ENCODE measurements at places on chromosomes 4 and X.
A peak's percentile ranks its signal among the peaks of the same experiment; 100 is the strongest.

GRCh38 chrX:96843566-96843965 is 40.1 kb upstream of the RPA4 start:
- DNase-seq: no peak

- DNase-seq: no peak
Observed at GRCh38 chr4:158411269-158411668, 110.4 kb upstream of the RXFP1 start.

DNA sequence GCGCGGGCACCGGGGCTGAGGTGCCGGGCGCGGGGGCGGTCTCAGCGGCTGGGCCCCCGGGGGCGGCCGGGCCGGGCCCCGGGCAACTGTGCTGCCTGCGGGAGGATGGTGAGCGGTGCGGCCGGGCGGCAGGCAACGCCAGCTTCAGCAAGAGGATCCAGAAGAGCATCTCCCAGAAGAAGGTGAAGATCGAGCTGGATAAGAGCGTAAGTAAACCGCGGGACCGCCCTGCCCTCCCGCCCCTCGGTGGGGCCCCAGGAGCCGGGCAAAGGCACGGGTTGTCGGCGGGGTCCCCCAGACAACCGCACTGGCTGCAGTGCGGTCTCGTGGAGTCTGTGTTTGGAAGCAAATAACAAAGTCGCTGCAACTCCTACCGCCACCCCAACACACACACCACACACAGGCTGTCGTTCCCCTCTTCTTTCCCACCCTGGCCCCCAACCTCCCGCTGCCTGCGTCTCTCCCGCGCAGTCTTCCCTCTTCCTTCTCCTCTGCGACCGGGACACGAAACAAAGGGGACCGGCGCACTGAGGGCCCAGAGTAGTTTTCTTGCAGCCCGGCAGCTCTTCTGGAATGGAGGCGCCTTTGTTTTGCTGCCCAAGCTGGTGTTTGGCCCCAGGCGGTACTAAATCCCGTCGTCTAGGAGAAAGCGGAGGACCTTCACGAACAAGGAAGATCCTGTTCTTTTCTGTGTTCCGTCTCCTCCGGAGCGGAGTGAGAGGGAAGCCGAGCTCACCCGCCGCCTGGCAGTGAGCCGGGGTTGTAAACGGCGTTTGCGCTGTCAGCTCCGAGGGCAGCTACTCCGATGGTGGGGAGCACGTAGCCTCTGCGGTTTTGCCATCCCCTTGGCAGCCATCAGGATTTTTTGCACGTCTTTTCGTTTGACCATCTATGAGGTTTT is 788 bp downstream of the SAP30 start:
- DNase-seq: peak; percentile 26

DNA sequence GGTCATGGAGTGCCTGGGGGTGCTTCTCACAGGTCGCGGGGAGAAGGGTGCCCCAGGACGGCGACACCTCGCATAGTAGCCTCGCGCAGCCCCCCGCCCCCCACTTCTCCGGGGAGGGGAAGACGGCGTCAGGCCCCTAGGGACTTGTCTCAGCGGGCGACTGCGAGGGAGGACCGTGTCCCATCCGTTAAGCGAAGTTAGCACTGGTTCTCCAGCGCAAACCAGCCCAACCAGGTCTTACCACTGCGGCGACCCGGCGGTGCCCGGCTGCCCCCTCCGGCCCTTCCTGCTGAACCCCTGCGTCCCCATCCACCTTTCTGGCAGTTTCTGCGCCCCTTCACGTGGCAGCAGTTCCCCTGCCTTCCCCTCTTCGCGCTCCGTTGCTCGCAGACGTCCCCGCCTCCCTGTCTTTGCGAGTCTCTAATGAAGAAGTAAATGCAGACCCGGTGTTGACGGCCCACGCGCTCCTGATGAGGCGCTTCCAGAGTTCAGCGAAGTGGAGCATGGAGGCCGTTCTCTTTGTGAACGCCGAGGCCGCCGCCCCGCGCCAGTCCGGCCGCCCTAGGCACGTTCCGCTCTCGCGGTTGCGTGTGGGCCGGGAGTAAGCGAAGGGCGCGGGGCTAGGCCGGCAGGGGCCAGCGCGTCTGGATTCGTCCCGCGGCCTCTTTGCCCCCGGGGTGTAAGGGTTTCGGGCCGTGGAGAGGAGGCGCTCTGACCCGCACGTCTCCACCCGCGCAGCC is 3.0 kb downstream of the SLIT2 start:
- no peak for DNase-seq

DNA sequence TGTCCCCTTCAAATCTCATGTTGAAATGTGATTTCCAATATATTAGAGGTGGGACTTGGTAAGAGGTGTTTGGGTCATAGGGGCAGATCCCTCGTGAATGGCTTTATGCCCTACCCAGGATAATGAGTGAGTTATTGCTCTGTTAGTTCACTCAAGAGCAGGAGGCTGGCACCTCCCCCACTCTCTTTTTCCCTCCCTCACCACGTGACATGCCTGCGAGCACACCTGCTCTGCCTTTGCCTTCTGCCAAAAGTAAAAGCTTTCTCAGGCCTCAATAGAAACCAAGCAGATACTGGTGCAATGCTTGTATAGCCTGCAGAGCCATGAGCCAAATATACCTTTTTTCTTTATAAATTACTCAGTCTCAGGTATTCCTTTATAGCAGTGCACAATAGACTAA is 286.3 kb upstream of the UGT8 start:
- no peak for DNase-seq
